ENCODE measurements at places on chromosomes 6 and 20.

GRCh38 chr6:169665289-169665688, 36.5 kb downstream of the WDR27 start:
- DNase-seq = no peak

GRCh38 chr6:43779852-43780236, 9.8 kb downstream of the VEGFA start:
- DNase-seq = no peak

DNA sequence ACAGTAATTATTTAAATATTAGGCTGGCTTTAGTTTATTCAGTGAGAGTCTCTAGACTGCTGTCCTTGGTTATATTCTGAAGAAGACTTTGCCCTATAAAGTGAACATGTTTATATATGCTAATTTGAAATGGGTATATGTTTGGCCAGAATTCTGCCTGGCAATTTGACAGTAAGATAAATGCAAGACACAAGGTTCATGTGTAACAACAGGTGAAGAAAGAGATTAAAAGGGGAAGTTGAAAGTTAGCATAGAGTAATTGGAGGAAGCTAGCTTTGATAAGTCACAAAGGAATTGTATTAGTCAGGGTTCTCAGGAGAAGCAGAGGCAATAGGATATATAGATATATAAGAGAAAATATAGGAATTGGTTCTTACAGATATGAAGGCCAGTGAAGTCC, 191.4 kb downstream of the CENPW start:
- DNase-seq = no peak

GRCh38 chr20:20489648-20490341, 121.9 kb downstream of the INSM1 start:
- no peak for DNase-seq

DNA sequence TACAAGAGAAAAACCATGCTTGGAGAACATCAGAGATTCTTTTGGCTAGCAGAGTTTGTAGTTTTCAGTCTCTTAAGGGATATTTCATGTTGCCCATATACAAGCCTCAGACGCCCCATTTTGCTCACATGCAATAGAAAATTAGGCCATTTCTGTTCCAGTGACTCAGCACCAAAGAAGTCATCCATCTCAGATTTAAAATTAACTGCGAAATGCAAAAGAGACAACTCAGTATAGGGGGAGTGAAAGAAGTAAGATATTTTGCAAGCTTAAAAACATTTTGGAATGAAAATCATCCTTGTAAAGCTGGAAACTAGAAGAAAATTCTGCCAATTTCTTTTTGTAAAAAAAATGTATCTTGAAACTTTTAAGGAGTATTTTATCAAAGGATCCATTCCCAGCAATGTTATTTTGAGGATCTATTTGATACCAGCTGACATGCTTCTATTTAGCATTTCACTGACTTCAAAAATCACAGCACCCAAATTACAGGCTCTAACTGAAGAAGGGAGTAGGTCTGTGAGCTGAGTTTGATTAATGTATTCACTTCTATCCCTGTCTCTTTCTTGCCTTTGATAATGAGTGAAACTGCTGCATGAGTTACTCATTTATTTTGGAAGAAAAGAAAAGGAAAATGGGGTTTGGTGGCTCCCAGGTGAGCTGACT, 223.7 kb upstream of the SULF2 start:
- peak; percentile 65 for DNase-seq

GRCh38 chr6:147508866-147509608, 547 bp downstream of the SAMD5 start:
- DNase-seq = no peak

DNA sequence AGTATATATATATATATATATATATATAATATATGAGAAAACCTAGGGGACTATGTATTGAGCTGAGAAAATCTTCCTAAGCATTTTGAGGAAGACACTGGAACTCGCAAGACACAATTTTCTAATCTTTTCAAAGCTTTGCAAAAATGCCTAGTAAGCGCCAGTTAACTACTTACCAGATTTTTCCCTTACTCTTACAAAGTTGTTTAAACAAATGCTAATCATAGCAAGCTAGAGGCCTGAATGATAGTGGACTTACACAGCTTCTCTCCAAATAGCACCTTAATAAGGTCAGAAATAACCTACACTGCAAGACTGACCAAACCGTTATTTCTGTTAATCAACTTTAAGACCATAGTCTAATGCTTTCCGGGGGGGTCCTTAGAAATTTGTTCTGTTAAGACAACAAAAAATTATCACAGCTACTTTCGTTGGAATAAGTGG, 56.1 kb upstream of the HFE start:
- DNase-seq = peak; percentile 39

DNA sequence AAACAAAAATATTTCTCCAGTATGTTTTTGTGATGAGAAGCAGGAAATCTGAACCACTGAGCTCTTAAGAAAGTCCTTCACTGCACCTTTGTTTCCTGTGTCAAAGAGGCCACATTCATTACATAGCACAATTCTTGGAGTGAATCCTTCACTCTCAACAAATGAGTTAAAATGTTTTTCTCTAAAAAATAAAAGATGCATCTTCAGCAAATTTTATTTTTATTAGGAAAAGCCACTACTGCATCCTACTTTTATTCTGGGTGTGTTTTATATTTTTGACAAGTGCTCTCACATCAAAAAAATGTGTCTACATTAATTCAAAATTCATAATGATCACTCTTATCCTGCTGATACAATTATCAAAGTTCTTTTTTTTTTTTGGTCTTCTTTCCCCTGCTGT, 76.3 kb downstream of the PLCB4 start:
- DNase-seq = no peak

GRCh38 chr20:7207186-7207798, 439.8 kb downstream of the BMP2 start:
- no peak for DNase-seq

DNA sequence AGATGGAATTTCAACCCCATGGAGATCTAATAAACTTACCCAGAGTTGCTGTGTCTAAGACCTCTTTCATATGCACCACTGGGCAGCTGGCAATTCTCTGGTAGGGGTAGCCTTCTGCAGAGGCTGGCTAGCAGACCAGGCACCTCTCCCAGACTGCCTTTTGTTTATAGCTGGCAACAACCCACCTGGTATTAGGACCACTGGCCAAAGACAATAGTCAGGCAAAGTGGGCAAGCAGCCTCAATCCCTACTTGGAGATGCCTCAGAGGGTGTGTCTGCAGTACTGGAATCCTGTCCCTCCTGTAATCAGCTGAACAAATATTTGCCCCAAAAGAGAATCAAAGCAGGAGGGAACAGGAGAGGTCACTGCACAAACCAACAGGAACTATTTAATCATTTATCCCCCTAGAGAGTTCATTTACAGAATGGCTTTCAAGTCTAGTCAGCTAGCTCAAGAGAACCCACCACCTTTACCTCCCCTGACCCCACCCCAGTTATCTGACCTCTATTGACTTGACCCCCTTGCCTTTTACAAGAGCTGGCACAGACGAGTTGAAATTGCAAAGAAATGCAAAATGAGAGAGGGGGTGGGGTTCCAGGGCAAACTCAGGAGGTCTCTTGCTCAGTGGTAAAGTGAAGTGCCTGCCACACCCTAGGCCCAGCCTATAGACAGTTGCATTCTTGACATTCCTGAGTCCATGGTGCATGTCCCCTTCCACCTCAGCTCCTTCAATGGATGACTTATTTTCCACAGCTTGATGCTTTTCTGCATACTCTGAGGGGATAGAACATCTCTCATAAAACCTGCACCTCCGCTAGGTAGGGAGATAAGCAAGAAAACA, 2.8 kb downstream of the BCL2L1 start:
- no peak for DNase-seq

GRCh38 chr6:127080081-127080480, 38.4 kb upstream of the RSPO3 start:
- DNase-seq = no peak

DNA sequence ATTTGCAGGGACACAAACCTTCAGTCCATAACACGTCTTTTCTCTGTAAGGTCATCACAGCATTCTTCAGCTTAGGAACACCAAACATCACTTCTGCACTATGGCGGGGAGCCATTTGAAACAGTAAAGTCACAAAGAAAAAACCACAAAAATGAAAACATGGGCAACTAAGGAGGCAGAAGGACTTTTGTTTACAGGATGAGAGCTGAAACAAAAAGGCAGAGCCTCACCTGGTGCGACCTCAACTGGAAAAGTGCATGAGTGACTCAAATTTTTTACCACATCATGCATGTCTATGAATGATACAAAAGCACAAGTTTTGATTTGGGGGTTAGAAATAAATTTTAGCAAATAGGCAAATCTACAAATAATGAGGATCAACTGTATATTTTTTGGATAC, 68.2 kb upstream of the TNFAIP3 start:
- DNase-seq = no peak

- no peak for DNase-seq
Measured at GRCh38 chr6:99318566-99318965, 30.9 kb downstream of the FAXC start.

- peak; percentile 78 for DNase-seq
Measured at GRCh38 chr6:166629628-166630027, 2.6 kb upstream of the RPS6KA2 start.

DNA sequence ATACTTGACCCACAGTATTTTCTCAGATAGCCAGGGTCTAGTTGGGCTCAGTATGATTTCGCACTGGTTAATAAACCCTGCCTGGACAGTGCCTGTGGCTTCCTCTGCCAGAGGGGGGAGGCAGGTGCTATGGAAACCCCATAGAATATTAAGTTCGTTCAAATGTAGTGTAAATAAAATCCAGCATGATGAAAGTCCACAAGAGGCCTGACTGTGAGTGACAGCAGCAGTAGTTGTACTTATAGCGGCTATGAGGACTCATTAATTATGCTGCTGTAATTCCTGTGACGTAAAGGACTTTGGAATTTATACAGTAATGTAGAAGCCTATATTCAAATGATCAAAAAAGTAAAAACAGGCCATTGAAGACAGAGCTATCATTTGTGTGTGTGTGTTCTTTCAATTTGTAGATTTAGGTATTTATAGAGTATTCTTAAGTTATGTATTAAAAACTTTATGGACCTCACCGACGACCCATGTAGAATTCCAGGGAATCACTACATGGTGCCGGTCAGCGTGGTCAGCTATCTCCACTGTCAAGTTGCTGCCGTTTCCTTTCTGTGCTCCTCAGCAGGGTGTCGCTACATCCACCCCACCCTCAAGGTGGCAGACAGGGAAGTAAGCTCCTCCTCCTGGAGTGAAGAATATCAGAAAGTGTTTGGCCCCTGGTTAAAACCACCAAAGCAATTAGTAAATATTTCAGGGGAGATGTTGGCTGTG, 10.0 kb downstream of the PYGB start:
- no peak for DNase-seq

DNA sequence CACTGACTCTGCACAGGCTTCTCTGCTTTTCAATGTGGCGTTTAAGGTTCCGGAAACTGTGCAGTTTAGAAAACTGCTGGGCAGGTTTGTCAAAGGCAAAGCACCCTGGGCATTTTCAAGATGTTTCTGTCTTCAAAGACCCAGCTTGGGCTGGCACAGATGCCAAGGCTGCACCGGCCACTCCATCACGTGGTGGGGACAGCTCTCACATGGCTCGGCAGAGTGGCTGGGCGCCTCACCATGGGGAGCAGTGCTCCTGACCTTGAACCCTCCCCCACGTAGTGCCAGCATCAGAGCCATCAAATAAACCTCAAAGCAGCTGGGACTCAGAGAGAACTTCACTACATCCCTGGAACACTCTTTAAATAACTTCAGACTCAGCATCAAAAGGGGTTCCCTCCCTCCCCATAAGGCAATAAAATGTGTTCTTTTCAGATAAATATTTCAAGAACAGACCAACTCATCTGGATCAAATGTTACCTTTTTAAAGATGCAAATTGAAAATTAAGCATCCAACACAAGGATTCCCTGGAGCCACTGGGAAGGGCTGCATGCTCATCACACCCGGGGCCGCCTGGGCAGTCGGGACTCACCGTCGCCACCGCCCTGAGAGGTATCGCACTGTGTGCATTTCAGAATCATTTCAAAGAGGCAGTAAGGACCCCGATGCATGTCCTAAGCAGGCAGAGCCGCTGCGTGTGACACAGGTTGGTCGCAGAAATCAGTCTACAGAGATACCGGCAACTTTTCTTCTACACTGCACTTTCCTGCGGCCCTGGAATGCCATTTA, 157.1 kb downstream of the CDH4 start:
- no peak for DNase-seq

- no peak for DNase-seq
Measured at GRCh38 chr6:126724821-126725220, 384.9 kb downstream of the CENPW start.

- no peak for DNase-seq
Measured at GRCh38 chr6:38004908-38005307, 185.4 kb downstream of the ZFAND3 start.

DNA sequence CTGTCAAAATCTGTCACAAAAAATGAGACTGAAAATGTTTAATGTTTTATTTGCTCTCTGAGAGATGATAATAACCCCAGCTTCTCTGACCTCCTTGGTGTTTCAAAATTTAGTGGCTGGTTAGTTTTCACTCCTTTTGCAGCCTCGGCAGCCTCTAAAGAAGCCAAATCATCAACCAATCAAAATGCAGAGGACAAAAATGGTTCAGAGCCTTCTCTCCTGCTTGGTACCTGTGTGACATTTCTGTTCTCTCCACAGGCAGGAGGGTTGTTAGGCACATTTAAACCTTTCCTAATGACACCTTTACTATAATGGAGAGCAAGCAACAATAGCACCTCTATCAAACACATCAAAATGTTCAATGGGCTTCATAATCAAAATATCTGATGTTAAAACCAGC, 375.5 kb downstream of the HACE1 start:
- DNase-seq = no peak

- no peak for DNase-seq
Measured at GRCh38 chr6:113860181-113860955, 3.2 kb downstream of the MARCKS start.

- no peak for DNase-seq
Measured at GRCh38 chr20:43762911-43763310, 36.1 kb upstream of the GTSF1L start.

GRCh38 chr6:162226803-162227202, 500.8 kb downstream of the PRKN start:
- DNase-seq = no peak

DNA sequence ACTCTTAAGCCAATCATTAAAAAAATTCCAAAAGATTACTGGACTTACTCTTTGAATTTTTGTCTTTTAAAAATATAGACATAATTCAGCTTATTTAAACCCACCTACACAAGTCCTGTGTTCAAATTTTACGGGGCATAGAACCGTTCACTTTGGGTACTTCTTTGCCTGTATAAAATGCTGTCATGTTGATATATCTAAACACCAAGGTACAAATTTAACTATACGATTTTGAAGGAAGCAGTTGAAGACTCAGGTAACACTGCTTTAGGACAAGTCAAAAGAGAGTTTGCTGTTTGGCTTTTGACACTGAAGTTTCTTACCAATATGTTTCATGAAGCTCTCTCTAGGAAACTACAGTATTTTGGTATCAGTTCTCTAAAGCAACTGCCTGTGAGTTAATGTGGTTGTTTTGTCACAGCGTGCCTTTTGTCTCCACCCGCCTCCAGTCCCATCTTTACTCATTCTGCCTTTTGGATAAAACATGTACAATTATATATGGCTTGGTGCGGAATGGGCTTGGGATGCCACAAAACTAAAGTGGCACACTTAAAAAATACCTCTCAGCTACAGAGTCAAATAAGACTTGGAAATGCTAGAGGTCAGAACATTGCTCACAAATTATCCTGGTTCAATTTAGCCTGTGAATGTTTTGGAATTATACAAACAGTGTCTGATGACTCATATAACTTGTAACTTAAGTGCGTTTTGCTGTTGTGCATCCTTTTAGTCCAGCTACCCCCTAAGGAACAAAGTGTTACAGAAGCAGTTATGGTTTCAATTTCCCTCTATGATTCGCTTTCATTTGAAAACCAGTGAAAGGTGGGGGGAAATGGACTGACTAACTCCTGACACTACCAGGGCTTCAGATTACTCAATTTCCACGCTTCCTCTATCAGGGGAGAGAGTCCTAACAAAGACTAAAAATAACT, 38.7 kb downstream of the RGS17 start:
- DNase-seq = peak; percentile 67
